ENCODE measurements at places on chromosomes 2 and 18. TPM values are rescaled to one million over a fixed set of nuclear protein-coding genes. Genes with fewer than 3 reads are reported as not detected.

GRCh38 chr2:108106731-108107130 is 120.4 kb downstream of the SLC5A7 start:
- H3K27ac ChIP-seq: no peak overlapping the region
- no peaks in the 10 kb centered on the region for H3K27me3 ChIP-seq
- DNase-seq: no peak
- H3K36me3 ChIP-seq: no peaks in the 10 kb centered on the region
- H3K4me1 ChIP-seq: no peaks in the 10 kb centered on the region
- H3K4me3 ChIP-seq: no peak overlapping the region

The DYSF gene
- total RNA-seq: 9.2 TPM

The SH2D6 gene
- total RNA-seq: 0.33 TPM

- H3K36me3 ChIP-seq: peaks cover 4% of the 10 kb centered on the region
- no peak overlapping the region for H3K27ac ChIP-seq
- no peak for DNase-seq
- no peaks in the 10 kb centered on the region for H3K27me3 ChIP-seq
- no peaks in the 10 kb centered on the region for H3K4me1 ChIP-seq
Observed at GRCh38 chr2:11288431-11288830, 56.0 kb downstream of the ROCK2 start.

The CPLX4 gene
- total RNA-seq: 0.05 TPM

DNA sequence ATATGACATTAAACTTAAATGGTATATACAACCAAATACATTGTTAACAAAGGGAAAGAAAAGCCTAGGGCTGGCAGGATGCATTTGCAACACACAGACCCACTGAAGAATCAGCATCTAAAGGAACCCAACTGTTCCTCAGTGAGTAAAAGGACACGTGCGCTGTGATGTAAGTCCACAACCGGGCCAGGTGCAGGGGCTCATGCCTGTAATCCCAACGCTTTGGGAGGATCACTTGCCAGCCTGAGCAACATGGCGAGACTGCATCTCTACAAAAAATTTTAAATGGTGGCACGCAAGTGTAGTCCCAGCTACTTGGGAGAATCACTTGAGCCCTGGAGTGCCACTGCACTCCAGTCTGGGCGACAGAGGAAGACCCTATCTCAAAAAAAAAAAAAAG is 3.9 kb downstream of the DTNB start:
- no peak overlapping the region for H3K27ac ChIP-seq
- H3K27me3 ChIP-seq: no peaks in the 10 kb centered on the region
- H3K4me3 ChIP-seq: no peak overlapping the region
- peaks cover 15% of the 10 kb centered on the region for H3K4me1 ChIP-seq
- no peak for DNase-seq

DNA sequence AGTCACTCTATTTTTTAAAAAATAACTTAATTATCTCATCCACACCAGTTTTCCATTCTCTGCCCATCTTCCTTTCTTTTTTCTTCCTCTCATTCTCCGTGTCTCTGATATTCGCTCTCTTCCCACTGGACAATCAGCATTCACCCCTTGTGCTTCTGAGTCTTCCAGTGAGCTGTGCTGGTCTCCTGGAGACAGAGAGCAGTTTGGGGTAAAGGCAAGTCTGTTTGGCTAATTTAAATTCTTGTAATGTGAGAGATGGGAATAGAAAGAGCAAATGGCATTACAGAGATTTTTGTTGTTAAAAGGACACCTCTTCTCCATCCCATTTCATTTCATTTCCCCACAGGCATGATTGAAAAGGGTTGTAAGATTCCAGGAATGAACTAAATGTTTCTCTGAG is 107.5 kb downstream of the DTNA start:
- no peaks in the 10 kb centered on the region for H3K36me3 ChIP-seq
- H3K4me3 ChIP-seq: no peak overlapping the region
- H3K4me1 ChIP-seq: no peaks in the 10 kb centered on the region
- H3K27me3 ChIP-seq: no peaks in the 10 kb centered on the region
- DNase-seq: no peak
